ENCODE measurements at places on chromosomes 5 and 9. TPM values are rescaled to one million over a fixed set of nuclear protein-coding genes. Genes with fewer than 3 reads are reported as not detected.

DNA sequence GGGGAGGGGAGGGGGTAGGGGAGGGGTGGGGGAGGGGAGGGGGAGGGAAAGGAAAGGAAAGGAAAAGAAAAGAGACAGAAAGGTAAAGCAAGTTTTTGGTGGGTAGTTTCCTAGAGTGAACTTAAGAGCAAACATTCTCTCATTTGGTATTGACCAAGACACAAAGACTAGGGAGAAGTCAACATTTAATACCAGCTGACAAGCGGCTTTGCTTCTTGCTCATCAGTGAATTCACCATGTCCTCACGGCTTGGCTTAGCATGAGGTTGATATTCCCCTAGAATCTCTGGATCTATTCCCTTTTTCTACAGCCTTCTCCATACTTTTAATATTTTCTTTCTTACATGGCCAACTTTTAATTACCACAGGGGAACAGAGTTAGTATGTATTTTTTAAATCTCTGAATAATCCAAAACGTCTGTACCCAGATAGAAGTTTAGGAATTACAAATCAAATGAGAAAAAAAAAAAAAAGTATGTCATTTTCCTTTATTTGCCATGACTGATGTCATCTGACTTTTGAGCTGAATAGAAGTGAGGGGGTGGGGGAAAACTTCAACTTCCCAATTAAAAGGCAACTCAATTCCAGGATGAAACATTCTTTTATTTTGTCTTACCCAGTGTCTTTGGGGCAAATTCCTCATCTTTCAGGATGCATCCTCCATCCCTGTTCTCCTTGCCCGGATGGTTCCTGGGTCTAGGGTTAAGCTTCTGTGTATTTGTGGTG, 40.1 kb upstream of the GLIS3 start:
- H3K4me3 ChIP-seq: no peak overlapping the region
- H3K36me3 ChIP-seq: no peaks in the 10 kb centered on the region
- no peaks in the 10 kb centered on the region for H3K4me1 ChIP-seq
- H3K27me3 ChIP-seq: no peaks in the 10 kb centered on the region
- no peak for DNase-seq

Gene MELK
- 2.2 TPM for total RNA-seq

DNA sequence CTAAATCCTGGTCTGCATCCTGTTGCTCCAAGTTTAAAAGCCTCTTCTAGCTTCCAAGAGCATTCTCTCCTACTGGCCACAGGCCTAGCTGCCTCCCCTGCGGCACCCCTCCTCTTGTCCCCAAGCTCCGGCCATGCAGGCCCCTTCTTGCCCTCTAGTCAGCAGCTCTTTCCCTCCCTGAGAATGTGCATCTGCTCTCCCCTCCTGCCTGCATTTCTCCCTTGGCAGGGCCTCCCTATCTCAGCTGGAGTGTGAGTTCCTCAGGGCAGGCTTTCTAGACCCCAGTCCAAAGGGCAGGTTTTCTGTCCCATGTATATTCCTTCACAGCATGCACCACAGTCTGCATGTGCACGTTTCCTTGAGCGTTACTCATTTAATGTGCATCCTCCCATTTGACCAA, 24.6 kb upstream of the BARX1 start:
- H3K4me3 ChIP-seq: no peak overlapping the region
- DNase-seq: no peak
- H3K4me1 ChIP-seq: no peaks in the 10 kb centered on the region
- H3K27me3 ChIP-seq: no peaks in the 10 kb centered on the region
- H3K36me3 ChIP-seq: no peaks in the 10 kb centered on the region

DNA sequence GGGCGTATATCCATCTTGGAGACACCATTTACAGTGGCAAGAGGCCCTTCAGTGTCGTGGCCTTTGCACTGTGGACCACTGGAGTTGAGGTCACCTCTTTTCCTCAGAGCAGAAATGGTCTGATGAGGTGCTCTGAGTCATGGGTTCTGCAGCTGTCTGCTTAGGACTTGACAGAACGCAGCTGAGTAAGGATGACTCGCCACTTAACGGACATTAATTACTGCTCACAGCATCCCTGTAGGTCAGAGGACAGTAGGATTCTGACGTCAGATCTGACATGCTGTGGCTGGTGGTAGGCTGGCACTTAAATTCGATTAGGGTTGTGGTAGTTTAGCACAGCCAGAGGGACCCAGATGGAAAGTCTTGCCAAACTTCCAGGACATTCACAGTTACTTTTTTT, 479.4 kb downstream of the DMAC1 start:
- H3K36me3 ChIP-seq: no peaks in the 10 kb centered on the region
- no peak overlapping the region for H3K27ac ChIP-seq
- H3K4me3 ChIP-seq: no peak overlapping the region
- H3K27me3 ChIP-seq: no peaks in the 10 kb centered on the region
- peaks cover 13% of the 10 kb centered on the region for H3K4me1 ChIP-seq

- H3K4me1 ChIP-seq: peaks cover 7% of the 10 kb centered on the region
- no peak overlapping the region for H3K4me3 ChIP-seq
- H3K36me3 ChIP-seq: no peaks in the 10 kb centered on the region
- H3K27me3 ChIP-seq: no peaks in the 10 kb centered on the region
- no peak for DNase-seq
- no peak overlapping the region for H3K27ac ChIP-seq
Observed at GRCh38 chr9:99265691-99266090, 43.6 kb downstream of the SEC61B start.

GRCh38 chr5:14183187-14183939, 40.2 kb downstream of the TRIO start:
- no peak for DNase-seq
- H3K27ac ChIP-seq: peak overlapping the region; percentile 96

GRCh38 chr9:117771136-117771535, 66.9 kb downstream of the TLR4 start:
- H3K4me3 ChIP-seq: no peak overlapping the region
- no peak for DNase-seq
- H3K36me3 ChIP-seq: no peaks in the 10 kb centered on the region
- H3K27me3 ChIP-seq: no peaks in the 10 kb centered on the region
- no peaks in the 10 kb centered on the region for H3K4me1 ChIP-seq
- H3K27ac ChIP-seq: no peak overlapping the region

DNA sequence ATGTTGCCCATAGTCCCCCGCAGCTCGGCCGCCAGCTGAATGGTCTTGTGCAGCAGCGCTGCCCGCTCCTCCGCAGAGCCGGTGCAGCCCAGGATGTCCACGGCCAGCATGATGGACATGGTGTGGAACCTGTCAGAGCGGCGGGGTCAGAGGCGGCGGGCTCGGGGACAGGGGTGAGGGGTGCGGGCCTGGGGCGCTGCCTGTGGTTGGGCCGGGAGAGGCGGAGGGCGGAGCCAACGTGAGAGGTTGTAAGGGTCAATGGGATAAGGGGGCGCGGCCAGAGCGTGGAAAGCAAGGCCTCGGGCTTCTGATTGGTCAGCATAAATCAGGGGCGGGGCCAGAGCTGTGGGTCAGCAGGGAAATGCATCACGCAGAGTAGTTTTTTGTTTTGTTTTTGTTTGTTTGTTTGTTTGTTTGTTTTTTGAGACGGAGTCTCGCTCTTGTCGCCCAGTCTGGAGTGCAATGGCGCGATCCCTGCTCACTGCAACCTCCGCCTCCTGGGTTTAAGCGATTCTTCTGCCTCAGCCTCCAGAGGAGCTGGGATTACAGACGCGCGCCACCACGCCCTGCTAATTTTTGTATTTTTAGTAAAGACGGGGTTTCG, 6.8 kb upstream of the TOR2A start:
- H3K4me3 ChIP-seq: no peak overlapping the region
- no peaks in the 10 kb centered on the region for H3K36me3 ChIP-seq
- H3K27ac ChIP-seq: no peak overlapping the region
- H3K4me1 ChIP-seq: no peaks in the 10 kb centered on the region

Gene HTR4
- 7.8 TPM for total RNA-seq

Gene SUSD3
- total RNA-seq: 21.4 TPM

GRCh38 chr5:179478624-179479023, 71.7 kb upstream of the RUFY1 start:
- H3K27me3 ChIP-seq: no peaks in the 10 kb centered on the region
- H3K36me3 ChIP-seq: no peaks in the 10 kb centered on the region
- H3K27ac ChIP-seq: no peak overlapping the region
- DNase-seq: no peak
- no peaks in the 10 kb centered on the region for H3K4me1 ChIP-seq

- H3K27ac ChIP-seq: no peak overlapping the region
- H3K4me3 ChIP-seq: no peak overlapping the region
- H3K27me3 ChIP-seq: no peaks in the 10 kb centered on the region
- H3K4me1 ChIP-seq: no peaks in the 10 kb centered on the region
- DNase-seq: no peak
Observed at GRCh38 chr9:123525957-123526356, 170.0 kb downstream of the CRB2 start.

Gene ZFP2
- 1.1 TPM for total RNA-seq

Gene DDX4
- total RNA-seq: not detected

GRCh38 chr5:95909738-95910137, 51.9 kb downstream of the ELL2 start:
- H3K4me1 ChIP-seq: peaks cover 48% of the 10 kb centered on the region
- H3K27ac ChIP-seq: no peak overlapping the region
- no peak for DNase-seq
- H3K36me3 ChIP-seq: peaks cover 4% of the 10 kb centered on the region
- no peak overlapping the region for H3K4me3 ChIP-seq

- peaks cover 35% of the 10 kb centered on the region for H3K4me1 ChIP-seq
- no peaks in the 10 kb centered on the region for H3K27me3 ChIP-seq
- no peak overlapping the region for H3K4me3 ChIP-seq
Observed at GRCh38 chr9:121189006-121189405, 12.7 kb downstream of the RAB14 start.

Gene JAKMIP2
- 1.6 TPM for total RNA-seq

Gene TAF11L10
- not detected for total RNA-seq

DNA sequence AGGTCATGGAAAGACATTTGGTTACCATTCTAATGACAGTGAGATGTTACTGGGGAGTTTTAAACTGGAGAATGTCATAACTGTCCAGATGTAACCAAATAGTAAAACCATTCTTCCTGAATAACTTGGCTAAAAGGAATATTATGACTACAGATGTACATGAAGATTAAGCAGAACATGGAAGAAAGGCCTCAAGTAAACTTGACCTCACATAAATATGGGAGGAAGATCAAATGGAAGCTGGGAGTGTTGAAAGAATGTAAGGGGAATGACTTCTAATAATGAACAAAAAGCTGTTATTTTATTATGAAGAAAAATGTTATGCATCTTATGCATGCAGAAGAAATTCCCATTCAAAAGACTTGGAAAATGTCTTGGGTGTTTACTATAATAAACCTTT, 107.7 kb upstream of the CDKN2B start:
- H3K27me3 ChIP-seq: no peaks in the 10 kb centered on the region
- no peaks in the 10 kb centered on the region for H3K36me3 ChIP-seq
- H3K4me3 ChIP-seq: no peak overlapping the region
- no peak overlapping the region for H3K27ac ChIP-seq

DNA sequence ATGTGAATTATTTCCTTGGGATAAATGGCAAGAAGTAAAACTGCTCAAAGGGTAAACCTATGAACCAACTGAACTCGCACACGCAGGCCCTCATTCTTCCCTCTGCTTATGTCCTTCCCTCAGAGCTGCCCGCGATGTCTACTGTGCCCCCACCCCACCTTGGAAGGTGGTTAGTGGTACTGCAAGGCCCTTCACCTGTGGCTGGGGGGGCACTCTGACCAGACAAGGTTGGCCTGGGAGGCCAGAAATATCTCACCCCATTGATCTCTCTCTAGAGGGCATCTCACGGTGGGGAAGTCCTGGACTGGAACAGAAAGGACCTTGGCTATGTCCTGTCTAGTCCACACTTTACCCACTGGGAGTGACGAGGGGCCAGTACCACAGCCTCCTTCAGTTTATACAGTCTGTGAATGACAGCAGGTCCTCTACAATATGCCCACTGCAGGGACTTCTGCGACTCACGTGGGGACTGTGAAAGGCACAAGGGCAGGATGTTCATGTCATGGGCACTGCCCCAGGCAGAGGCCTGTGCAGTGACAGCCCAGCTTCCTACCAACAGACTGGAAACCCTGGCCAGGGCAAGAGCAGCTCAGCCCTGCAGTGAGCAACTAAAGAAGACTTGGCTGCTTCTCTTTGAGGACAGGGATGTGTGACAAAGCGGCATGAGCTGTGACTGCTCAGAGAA, 56.8 kb upstream of the SYNPO start:
- no peaks in the 10 kb centered on the region for H3K27me3 ChIP-seq
- H3K4me1 ChIP-seq: peaks cover 40% of the 10 kb centered on the region
- no peak for DNase-seq
- no peaks in the 10 kb centered on the region for H3K36me3 ChIP-seq

GRCh38 chr5:145130996-145131395, 704.1 kb downstream of the PRELID2 start:
- no peak overlapping the region for H3K27ac ChIP-seq
- no peak overlapping the region for H3K4me3 ChIP-seq
- no peak for DNase-seq
- no peaks in the 10 kb centered on the region for H3K27me3 ChIP-seq

Gene NUP155
- total RNA-seq: 14.8 TPM

DNA sequence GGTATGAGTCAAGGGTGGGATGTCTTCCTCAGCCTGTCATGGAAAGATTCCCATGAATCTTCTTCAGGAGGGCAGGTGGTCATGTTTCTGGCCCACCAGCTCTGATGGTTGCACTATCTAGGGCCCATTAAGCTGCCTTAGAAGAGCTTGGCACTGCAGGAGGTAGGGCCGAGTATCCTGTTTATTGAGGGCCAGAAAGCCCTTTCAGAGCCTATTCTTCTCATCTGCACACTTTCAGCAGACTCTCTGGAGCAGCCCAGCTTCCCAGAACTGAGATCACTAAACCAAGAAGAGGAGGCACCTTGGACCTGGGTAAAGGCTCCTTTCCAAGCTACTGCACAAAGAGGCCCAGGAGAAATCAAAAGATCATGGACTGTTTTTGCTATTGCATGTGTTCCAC, 146.5 kb downstream of the MTX3 start:
- no peak overlapping the region for H3K27ac ChIP-seq
- H3K27me3 ChIP-seq: no peaks in the 10 kb centered on the region
- no peak overlapping the region for H3K4me3 ChIP-seq

Gene COL15A1
- 23.3 TPM for total RNA-seq

DNA sequence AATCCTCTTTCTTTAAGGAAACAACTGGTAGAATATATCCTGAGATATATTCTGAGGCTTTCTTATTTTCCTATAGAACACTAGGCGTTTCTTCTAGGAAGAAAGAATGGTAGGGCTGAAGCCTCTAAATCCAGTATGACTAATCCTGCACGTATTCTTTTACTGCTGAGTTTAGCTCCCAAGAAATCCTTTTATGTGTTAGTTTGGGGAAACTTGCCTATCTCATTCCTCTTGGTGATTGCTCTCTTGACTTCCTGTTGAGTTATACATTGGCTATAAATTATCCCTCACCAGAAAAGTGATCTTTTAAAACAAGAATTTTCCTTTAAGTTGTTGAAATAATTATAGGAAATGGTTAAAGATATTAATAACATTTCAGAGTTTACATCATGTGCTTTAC, 422.9 kb downstream of the TMEM161B start:
- DNase-seq: no peak
- no peaks in the 10 kb centered on the region for H3K36me3 ChIP-seq
- H3K4me3 ChIP-seq: no peak overlapping the region
- H3K27ac ChIP-seq: no peak overlapping the region
- H3K4me1 ChIP-seq: no peaks in the 10 kb centered on the region
- H3K27me3 ChIP-seq: no peaks in the 10 kb centered on the region

GRCh38 chr5:124812771-124813358, 66.4 kb upstream of the ZNF608 start:
- no peaks in the 10 kb centered on the region for H3K36me3 ChIP-seq
- no peak for DNase-seq
- no peak overlapping the region for H3K4me3 ChIP-seq
- H3K4me1 ChIP-seq: no peaks in the 10 kb centered on the region

- H3K36me3 ChIP-seq: peaks cover 62% of the 10 kb centered on the region
- DNase-seq: no peak
- no peaks in the 10 kb centered on the region for H3K27me3 ChIP-seq
- no peak overlapping the region for H3K4me3 ChIP-seq
Observed at GRCh38 chr5:150131978-150132694, 23.5 kb downstream of the PDGFRB start.

- H3K27ac ChIP-seq: no peak within 1 kb of the TSS
- no peaks in the 10 kb centered on the region for H3K36me3 ChIP-seq
- H3K27me3 ChIP-seq: no peaks in the 10 kb centered on the region
- H3K4me1 ChIP-seq: no peaks in the 10 kb centered on the region
- H3K4me3 ChIP-seq: no peak within 1 kb of the TSS
Observed at GRCh38 chr9:105662184-105663104, at the start of gene TAL2. Gene TAL2 (plus strand): TSS chr9:105662457. CDS start chr9:105662497, 40 bp downstream.

Data from thoracic aorta (tissue), 2 donors.